ENCODE measurements at places on chromosomes 6 and 20. TPM values are rescaled to one million over a fixed set of nuclear protein-coding genes. Genes with fewer than 3 reads are reported as not detected.

Gene RNF182
- 0.22 TPM for total RNA-seq

Gene TP53TG5
- not detected for total RNA-seq

Gene MOXD1
- total RNA-seq = under 0.01 TPM

Gene OPRM1
- total RNA-seq = not detected

Gene KCNS1
- under 0.01 TPM for total RNA-seq

GRCh38 chr6:7786214-7786661 is 60.3 kb downstream of the BMP6 start:
- DNase-seq = no peak

GRCh38 chr6:42370323-42370985 is 81.3 kb downstream of the TRERF1 start:
- DNase-seq = no peak

GRCh38 chr6:110690916-110691315 is 124.4 kb downstream of the CDK19 start:
- DNase-seq = no peak
